Natural killer cell (primary cell): ENCODE measurements at places on chromosomes 4 and X.

GRCh38 chr4:148778980-148779675 is 336.9 kb upstream of the NR3C2 start:
- no peak for DNase-seq

DNA sequence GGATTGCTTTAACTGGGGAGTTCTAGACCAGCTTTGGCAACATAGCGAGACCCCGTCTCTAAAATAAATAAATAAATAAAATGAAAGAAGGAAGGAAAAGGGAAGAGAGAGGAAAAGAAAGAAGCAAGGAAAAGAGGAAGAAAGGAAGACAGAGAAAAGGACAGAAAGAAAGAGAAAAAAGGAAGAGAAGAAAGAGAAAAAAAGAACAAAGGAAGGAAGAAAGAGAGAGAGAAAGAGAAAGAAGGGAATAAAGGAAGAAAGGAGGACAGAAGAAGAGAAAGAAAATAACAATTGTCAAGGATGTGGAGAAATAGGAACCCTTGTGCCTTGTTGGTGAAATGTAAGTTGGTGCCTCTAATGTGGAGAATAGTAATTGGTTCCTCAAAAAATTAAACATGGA is 74.6 kb downstream of the ANAPC4 start:
- no peak for DNase-seq

- no peak for DNase-seq
These were observed 168.3 kb upstream of the HS3ST1 start for GRCh38 chr4:11596989-11597388.

- no peak for DNase-seq
These were observed 71.8 kb downstream of the RAPGEF2 start for GRCh38 chr4:159174645-159175084.

- no peak for DNase-seq
These were observed 81.1 kb downstream of the FAT1 start for GRCh38 chr4:186642530-186642929.

DNA sequence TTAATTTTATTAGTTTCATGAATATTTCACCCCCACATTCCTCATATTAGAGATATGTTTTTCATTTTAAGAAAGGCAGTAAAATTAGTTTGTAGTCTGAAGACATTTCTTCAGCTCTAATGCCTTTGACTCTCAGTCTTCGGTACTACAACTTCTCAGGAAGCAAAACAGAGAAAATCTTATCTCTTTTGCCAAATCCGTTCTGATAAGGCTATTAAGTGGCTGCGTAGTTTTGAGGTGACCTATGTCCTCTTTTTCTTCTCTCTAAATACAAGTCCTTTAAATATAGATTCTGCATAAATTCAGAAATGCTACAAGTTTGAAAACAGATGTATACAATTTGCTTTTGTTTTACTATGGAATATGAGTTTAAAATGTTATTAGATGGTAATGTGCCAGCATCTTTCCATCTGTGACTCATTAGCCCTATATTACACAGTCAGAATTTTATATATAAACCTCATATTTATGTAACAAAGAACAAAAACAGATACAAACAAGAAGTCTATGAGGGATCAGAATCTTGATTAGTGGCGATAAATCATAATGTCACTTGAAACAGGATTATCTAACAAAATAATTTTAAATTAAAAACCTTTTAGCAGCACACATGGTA is 181.2 kb upstream of the ETNPPL start:
- DNase-seq = no peak

DNA sequence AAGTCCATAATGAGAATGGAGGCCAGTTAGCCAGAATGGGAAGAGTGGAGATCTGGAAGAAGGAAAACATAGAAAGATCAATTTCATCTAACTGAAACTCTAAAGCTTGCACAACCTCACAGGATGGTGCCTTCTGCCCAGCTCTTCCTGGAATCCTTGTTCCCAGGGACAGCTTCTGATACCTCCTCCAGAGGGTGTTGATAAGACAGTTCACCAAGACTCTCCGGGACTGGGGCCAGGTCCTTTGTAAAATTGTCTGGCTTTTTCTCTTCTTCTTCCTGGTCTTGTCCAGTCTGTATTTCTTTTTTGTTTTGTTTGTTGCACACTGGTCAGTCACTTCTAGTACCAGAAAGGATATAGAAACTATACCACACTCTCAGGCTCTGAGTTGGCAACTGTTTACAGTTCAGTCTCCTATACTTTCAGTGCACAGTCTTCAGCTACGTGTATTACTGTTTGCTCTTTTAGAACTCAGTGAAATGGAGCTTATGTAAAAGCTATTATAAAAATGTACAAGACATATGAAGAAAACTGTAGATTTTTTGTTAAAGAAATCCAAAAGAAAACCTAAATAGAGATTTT is 142.8 kb upstream of the RPL34 start:
- no peak for DNase-seq

GRCh38 chr4:102301167-102301566 is 44.1 kb downstream of the SLC39A8 start:
- no peak for DNase-seq

GRCh38 chr4:133483600-133484246 is 334.6 kb downstream of the PCDH10 start:
- no peak for DNase-seq

- DNase-seq = no peak
These were observed 64.5 kb downstream of the DRD5 start for GRCh38 chr4:9845791-9846493.

GRCh38 chr4:142614621-142615323 is 231.3 kb downstream of the INPP4B start:
- no peak for DNase-seq
